ENCODE measurements at places on chromosomes 12 and 14. TPM values are rescaled to one million over a fixed set of nuclear protein-coding genes. Genes with fewer than 3 reads are reported as not detected.

ATXN7L3B gene
- total RNA-seq = 22.4 TPM

ART4 gene
- 4.8 TPM for total RNA-seq

ENDOU gene
- not detected for total RNA-seq

CRACR2A gene
- 4.4 TPM for total RNA-seq

KIF21A gene
- total RNA-seq = 43.0 TPM

ZDHHC22 gene
- total RNA-seq = not detected
